ENCODE measurements at places on chromosomes 11 and 22.

DNA sequence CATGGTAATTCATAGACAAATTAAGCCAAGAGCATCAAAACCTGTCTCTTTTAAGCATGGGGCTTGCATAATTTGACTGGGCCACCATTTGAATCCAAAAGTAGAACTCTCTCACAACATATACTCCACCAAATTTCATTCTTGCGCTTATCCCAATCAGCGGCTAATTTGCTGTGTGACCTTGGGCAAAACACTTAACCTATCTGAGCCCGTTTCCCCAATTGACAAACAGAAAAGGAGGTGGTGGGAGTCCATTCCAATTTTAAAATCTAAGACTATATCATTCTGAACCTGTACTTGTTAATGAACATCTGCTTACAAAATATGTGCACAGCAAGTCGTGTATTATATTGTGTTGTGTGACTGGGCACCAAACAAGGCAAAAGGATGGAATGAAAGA is 338.1 kb upstream of the NARS2 start:
- DNase-seq: no peak

- no peak for DNase-seq
Observed at GRCh38 chr11:126331286-126331685, 24.2 kb upstream of the ST3GAL4 start.

DNA sequence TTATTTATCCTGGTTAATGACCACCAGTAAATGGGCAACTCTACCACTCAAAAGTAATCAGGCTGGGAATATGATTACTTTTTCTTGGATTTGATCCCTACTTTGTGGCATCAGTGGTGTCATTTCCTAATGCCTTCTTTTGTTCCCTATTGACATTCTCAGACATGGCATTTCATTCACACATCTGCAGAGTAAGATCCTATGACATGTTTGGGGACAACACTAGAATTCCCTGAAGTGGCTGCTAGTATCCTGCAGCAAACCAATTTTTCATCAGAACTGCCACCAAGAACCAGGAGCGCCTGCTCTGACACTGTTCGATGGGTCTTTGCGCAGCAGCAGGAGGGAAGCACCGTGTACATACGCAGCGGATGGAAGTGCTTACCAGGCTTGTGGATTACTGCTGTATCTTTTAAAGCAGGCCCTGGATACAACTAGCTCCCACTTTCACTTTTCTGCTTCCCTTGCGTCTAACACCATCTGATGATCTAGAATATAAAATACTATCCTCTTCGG is 97.7 kb downstream of the LARGE2 start:
- DNase-seq: no peak

DNA sequence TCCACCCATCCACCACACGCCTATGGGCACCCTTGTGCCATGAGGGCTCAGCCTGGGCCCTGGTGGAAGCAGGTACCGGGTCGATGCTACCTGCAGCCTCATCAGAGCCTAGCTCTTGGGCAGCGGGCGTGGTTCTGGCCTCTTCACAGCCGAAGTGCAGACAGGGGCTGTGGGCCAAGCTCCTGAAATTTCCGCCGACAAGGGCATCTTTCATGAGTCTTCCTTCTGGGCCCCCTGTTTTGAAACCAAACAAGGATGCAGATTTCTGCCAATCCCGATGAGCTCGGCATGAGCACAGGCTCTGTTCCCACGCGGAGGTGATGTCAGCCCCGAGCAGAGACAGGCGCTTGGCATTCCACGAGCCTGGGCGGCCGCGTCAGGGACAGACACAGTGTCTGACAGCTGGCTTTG is 22.6 kb upstream of the MGAT3 start:
- no peak for DNase-seq

GRCh38 chr11:33696411-33696810 is 4.2 kb downstream of the C11orf91 start:
- no peak for DNase-seq

Measured in amniotic stem cell (primary cell).